ENCODE measurements at places on chromosomes 3 and 15. TPM values are rescaled to one million over a fixed set of nuclear protein-coding genes. Genes with fewer than 3 reads are reported as not detected.
A peak's percentile ranks its signal among the peaks of the same experiment; 100 is the strongest.

DNA sequence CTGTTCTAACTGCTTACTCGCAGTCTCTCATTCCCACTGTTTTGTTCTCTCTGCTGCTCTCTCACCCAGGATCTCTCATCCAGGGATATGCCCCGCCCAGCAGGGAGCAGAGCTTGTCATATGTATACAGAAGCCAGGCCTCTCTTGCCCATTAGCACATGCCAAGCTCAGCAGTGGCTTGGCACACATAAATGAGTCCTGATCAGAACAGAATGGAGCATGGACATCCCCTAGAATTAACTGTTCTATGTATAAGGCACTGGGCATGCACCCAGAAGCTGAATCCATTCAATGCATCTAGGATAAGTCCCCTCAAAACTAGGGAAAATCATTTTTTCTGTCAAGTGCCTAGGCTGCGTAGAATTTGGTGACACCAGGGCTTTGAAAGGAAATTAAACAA is 61.6 kb downstream of the IGSF11 start:
- DNase-seq, result no peak

GRCh38 chr15:38414357-38414756 is 39.6 kb upstream of the FAM98B start:
- DNase-seq, result no peak

- no peak for DNase-seq
Observed at GRCh38 chr3:119257654-119258410, 17.2 kb upstream of the B4GALT4 start.

Gene FBLN2
- 187 TPM for total RNA-seq

- peak; percentile 62 for DNase-seq
Observed at GRCh38 chr15:91942720-91943394, 89.3 kb downstream of the SLCO3A1 start.

Gene LCTL
- not detected for total RNA-seq

Gene CLSTN2
- total RNA-seq, result 20.0 TPM

Measured in omental fat pad (tissue), 4 donors.